ENCODE measurements at places on chromosomes 5 and 9.

DNA sequence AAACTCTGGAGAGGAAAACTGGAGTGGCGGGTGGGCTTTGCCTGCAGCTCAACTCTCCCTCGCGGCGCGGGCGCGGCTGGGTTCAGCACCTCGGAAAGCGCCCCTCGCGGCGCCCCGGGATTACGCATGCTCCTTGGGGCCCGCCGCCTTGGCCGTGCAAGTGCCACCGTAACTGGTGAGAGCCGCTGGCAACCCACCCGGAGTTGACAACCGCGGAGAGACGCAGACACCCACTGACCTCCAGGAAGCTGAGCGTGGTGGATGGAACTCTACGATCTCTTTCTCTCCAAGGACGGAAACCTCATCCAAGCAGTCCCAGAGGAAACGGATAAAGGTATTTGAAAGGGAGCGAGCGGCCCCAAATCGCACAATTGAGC lies 194 bp upstream of the RXFP3 start:
- DNase-seq = peak; percentile 45

GRCh38 chr5:102740515-102740914 lies 14.6 kb upstream of the PAM start:
- no peak for DNase-seq

DNA sequence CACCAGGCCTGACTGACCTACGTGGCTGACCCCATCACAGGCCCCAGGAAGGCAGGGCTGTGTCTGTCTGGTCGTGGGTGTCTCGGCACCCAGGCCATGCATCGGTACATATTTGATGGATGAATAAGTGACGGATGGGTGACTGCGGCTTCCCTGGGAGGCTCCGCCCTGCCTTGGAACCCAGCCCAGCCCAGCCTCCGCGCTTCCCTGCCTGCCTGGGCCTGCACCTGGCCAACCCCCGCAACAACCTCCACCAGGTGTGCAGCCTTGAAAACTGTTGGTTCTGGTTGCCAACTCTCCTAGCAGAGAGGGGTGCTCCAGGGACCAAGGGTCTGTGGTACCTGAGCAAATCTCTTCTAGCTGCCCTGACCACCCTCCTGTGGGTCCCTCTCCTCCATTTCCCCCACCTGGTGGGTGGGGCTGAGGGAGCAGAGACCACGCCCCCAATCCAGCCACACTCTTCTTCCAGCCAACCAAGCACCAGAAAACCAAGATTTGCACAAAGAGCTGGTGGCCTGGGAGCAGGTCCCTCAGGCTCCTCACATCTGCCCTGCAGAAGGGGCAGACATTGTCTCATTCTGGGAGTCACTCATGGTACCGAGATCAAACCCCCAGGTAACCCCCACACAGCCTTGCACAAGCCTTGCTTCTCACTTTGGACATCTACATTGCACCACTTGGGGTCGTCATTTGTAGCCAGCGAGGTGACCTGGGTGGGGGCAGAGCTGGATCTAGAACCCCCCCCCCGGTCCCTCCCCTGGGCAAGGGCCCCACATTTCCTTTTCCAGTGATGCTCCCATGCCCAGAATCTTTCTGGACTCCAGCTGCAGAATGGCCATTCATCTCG lies 100.6 kb upstream of the IER5L start:
- DNase-seq = no peak

GRCh38 chr5:103582364-103582763 lies 19.8 kb upstream of the NUDT12 start:
- DNase-seq = no peak

- no peak for DNase-seq
Measured at GRCh38 chr5:11646141-11646540, 258.1 kb downstream of the CTNND2 start.

DNA sequence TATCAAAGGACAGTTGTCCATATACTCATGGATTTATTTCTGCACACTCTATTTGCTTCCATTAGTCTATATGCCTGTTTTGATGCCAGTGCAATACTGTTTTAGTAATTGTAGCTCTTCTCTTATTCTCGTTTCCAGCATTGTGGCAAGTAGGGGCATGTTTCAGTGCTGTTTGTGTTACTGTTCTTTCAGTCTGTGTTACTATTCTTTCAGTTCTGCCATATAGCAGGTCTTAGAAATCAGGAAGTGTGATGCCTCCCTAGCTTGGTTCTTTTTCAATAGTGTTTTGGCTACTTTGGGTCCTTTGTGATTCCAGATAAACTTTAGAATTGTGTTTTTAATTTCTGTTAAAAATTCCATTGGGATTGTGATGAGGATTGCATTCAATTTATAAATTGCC lies 180.5 kb upstream of the PTPRD start:
- no peak for DNase-seq
